ENCODE measurements at places on chromosomes 5 and 9. TPM values are rescaled to one million over a fixed set of nuclear protein-coding genes. Genes with fewer than 3 reads are reported as not detected.

DNA sequence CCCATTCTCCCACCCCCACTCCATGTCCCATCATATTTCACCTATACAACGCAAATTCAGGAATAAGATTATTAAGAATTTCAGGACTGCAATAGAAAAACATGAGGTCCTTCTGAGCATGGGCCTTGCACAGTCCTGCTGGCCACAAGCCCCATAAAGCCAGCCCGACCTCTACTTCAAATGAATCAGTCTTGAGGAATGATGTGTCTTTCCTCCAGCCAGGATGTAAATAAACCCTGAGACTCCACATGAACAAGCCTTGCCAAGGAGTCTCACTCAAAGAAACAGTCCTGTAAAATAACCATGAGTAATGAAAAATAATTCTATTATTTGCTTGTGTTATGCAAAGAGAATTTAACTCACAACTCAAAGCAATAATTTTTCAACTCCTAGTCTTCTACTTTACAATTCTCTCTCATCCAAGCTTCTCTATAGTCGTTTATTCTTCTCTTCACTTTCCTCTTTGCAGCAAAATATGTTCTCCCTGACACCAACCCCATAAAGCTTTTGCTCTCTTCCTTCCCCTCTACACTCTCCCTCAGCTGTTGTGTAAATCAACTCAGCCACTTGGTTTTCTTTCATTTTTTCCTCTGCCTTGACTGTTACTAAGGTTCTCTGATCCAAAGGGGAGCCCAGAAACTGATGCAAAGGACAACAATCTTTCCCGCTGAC, 140.1 kb upstream of the MOCS2 start:
- no peak overlapping the region for H3K27ac ChIP-seq
- no peaks in the 10 kb centered on the region for H3K4me1 ChIP-seq
- H3K27me3 ChIP-seq = no peaks in the 10 kb centered on the region
- H3K36me3 ChIP-seq = no peaks in the 10 kb centered on the region
- no peak for DNase-seq

DNA sequence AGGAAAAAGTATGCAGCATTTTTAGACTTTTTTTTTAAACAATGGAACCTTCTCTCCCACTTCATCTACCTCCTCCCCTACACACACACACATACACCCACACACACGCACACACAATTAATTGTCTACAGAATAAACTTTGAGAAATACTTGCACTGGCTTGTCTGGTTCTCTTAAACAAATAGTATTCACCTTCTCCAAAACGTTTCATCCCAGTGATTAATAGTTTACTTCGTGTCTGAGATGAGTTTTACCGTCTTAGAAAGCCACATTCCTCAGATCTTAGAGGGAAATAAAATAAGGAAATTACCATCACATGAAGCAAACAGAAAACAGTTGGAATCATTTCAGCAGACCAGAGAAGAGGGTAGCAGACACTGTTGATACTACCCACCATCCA, 570.6 kb upstream of the CLINT1 start:
- H3K27ac ChIP-seq = no peak overlapping the region
- DNase-seq = no peak
- H3K27me3 ChIP-seq = no peaks in the 10 kb centered on the region
- H3K36me3 ChIP-seq = no peaks in the 10 kb centered on the region

GRCh38 chr5:164220522-164220921, 715.1 kb downstream of the MAT2B start:
- no peaks in the 10 kb centered on the region for H3K36me3 ChIP-seq
- H3K27me3 ChIP-seq = no peaks in the 10 kb centered on the region
- H3K4me3 ChIP-seq = no peak overlapping the region
- no peaks in the 10 kb centered on the region for H3K4me1 ChIP-seq
- no peak for DNase-seq

DNA sequence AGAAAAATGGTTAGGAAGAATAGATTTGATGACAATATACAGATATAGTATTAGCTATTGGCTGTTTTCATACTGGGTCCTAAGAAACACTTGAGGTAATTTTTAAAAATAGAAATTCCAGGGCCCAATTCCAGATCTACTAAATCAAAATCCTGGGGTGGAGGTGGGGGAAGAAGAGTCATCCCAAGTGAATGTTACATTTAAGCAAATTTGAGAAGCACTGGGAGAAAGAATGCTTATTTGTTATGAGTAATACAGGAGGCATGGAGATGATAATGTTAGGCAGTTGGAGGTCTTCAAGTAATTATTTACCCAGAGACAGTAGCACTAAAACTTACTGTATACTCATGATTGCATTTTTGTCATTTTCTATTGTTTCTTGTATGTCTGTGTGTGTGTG, 93.0 kb upstream of the DAB2 start:
- H3K4me3 ChIP-seq = no peak overlapping the region
- no peak for DNase-seq
- H3K4me1 ChIP-seq = no peaks in the 10 kb centered on the region
- H3K36me3 ChIP-seq = no peaks in the 10 kb centered on the region

DNA sequence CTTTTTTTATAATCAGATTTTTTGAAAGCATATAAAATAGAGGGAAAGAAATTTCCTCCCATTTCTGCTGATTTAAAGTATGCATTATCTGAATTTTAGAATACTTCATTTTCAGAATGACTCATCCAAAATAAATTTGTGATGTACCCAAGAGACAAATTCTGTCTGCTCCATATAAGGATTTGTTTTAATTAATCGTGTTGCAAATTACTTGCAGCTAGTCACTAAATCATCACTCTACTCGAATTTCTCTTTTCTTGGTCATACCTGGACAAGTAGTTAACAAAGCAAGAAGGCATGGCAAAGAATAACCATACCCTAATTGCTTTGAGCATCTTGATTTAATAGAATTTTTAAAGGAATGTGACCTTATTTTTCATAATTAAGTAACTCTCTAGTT, 284.1 kb upstream of the GRAMD2B start:
- no peak overlapping the region for H3K4me3 ChIP-seq
- DNase-seq = no peak
- no peaks in the 10 kb centered on the region for H3K36me3 ChIP-seq
- H3K27me3 ChIP-seq = no peaks in the 10 kb centered on the region
- H3K4me1 ChIP-seq = no peaks in the 10 kb centered on the region

IQGAP2 gene
- total RNA-seq = 15.0 TPM

CARD9 gene
- total RNA-seq = 0.57 TPM

PGM5 gene
- total RNA-seq = not detected

Measured in B cell (primary cell).